ENCODE measurements at places on chromosomes 2 and 18. TPM values are rescaled to one million over a fixed set of nuclear protein-coding genes. Genes with fewer than 3 reads are reported as not detected.

DNA sequence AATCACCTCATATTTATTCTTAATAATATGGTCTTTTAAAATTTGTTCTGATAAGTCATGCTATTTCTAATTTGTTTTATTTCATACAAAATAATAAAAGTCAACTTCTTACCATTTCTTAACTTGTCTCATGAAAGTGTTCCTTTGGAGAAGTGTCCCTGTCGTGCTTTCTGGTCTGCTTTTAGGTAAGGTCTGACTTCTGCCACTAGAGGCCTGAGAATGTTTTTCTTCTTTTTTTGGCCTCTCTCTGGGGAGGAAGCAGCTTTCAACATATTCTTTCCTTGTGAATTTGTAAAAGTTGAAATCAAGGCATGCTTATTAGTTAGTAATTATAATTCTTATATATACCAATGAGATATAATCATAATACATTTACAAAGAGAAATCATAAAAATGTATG is 39.4 kb downstream of the MAP2 start:
- no peak for DNase-seq

- no peak for DNase-seq
Measured at GRCh38 chr2:60523963-60524362, 29.5 kb downstream of the BCL11A start.

- no peak for DNase-seq
Measured at GRCh38 chr2:105934467-105934866, 189.8 kb downstream of the NCK2 start.

GRCh38 chr2:176035013-176035691 is 33.1 kb upstream of the LNPK start:
- no peak for DNase-seq

- no peak for DNase-seq
Measured at GRCh38 chr18:36636237-36636817, 192.5 kb downstream of the TPGS2 start.

- no peak for DNase-seq
Measured at GRCh38 chr2:237722616-237723015, 76.0 kb upstream of the RBM44 start.

Gene HAAO
- not detected for total RNA-seq

GRCh38 chr18:63421514-63421913 is 762 bp downstream of the VPS4B start:
- no peak for DNase-seq

- peak; percentile 3 for DNase-seq
Measured at GRCh38 chr18:54209471-54210180, 14.8 kb downstream of the MBD2 start.

- DNase-seq, result no peak
Measured at GRCh38 chr18:70301667-70302066, 12.8 kb downstream of the SOCS6 start.

DNA sequence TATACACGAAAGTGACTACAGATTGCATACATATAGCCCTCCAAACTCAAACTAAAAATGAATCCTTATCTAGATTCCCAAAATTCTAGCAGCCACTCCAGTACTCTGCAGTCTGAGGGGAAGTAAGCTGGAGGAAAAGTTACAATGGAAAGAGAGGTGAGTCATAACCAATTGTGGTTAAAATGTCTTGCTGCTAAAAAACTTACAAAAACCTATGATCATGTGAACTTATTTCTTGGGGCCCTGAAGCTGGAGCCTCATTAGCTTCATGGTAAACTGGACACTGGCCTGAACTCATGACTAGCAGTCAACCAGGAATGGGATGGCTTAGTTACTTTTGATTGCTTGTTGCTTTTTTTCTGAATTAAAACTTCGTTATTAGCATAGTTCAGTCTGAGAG is 175.9 kb downstream of the SLC4A3 start:
- peak; percentile 86 for DNase-seq

GRCh38 chr2:190887089-190887488 is 6.5 kb downstream of the GLS start:
- DNase-seq, result peak; percentile 34

GRCh38 chr2:74036450-74037195 is 51.9 kb downstream of the TET3 start:
- DNase-seq, result no peak

Gene KCNJ3
- total RNA-seq, result not detected

Gene VWC2L
- total RNA-seq, result not detected

Measured in A172 (cell line).